ENCODE measurements at places on chromosomes 6 and 20. TPM values are rescaled to one million over a fixed set of nuclear protein-coding genes. Genes with fewer than 3 reads are reported as not detected.

GINS1 gene
- total RNA-seq: 50.9 TPM

PLCB1 gene
- total RNA-seq: 105 TPM

PRPF6 gene
- total RNA-seq: 176 TPM

CABLES2 gene
- total RNA-seq: 36.4 TPM

BHLHE23 gene
- 0.49 TPM for total RNA-seq

RSPH4A gene
- 0.20 TPM for total RNA-seq

MAPK14 gene
- 72.0 TPM for total RNA-seq
